ENCODE measurements at places on chromosomes 16 and 17. TPM values are rescaled to one million over a fixed set of nuclear protein-coding genes. Genes with fewer than 3 reads are reported as not detected.

GRCh38 chr17:50015146-50015545 lies 20.1 kb upstream of the DLX3 start:
- no peak for DNase-seq

DNA sequence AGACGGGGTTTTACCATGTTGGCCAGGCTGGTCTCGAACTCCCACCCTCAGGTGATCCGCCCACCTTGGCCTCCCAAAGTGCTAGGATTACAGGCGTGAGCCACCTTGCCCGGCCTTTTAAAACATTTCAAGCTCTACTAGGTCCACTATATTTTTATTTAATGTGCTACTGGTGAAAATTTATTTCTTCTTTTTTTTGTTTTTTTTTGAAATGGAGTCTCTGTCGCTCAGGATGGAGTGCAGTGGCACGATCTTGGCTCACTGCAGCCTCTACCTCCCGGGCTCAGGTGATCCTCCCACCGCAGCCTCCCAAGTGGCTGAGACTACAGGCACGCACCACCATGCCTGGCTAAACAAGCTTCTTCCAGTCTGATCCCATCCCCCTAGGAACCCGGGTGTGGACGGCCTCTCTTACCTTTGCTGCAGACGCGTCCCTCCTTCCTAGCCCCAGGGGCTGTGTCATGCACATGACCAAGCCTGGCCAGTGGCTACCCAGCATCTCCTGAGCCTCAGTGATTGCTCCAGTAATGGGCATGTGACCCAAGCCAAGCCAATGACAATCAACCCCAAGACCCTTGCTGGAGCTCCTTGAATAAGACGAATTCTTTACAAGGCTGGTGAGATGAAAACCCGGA lies 40.1 kb upstream of the LITAF start:
- DNase-seq, result no peak

Gene MYO1D
- total RNA-seq, result 5.5 TPM

Gene CRHR1
- not detected for total RNA-seq

DNA sequence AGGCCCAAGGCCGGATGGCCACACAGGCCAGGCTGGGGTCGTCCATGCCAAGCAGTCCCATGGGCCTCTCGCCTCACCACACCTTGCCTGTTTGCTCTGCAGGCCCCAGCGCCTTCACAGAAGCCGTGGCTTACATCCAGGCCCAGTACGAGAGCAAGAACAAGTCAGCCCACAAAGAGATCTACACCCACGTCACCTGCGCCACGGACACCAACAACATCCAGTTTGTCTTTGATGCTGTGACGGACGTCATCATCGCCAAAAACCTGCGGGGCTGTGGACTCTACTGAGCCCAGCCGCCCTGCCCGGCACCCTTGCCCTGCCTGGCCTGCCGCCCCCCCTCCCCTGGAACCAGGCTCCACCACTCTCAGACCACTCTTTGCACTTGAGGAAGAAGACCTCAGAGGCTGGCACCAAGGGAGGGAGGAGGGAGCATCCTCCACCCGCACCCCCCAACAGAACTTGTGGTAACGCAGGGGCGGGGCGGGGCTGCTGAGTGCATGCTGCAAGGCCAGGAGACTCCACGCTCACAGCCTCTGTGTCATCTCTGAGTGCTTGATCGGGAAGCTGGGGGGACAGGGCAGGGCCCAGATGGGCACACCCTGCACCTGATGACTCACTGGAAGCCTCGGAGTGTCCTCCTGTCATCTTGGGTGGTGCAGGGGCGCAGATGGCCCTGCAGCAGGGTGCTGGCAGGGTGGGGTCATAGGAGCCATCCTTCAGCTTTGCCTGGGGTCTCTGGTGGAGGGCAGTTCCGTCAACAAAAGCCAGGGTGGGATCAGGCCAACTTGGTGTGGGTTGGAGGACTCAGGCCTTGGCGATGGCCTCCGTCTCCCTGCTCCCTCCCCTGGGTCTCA lies 81.5 kb downstream of the AMFR start:
- DNase-seq, result no peak

DNA sequence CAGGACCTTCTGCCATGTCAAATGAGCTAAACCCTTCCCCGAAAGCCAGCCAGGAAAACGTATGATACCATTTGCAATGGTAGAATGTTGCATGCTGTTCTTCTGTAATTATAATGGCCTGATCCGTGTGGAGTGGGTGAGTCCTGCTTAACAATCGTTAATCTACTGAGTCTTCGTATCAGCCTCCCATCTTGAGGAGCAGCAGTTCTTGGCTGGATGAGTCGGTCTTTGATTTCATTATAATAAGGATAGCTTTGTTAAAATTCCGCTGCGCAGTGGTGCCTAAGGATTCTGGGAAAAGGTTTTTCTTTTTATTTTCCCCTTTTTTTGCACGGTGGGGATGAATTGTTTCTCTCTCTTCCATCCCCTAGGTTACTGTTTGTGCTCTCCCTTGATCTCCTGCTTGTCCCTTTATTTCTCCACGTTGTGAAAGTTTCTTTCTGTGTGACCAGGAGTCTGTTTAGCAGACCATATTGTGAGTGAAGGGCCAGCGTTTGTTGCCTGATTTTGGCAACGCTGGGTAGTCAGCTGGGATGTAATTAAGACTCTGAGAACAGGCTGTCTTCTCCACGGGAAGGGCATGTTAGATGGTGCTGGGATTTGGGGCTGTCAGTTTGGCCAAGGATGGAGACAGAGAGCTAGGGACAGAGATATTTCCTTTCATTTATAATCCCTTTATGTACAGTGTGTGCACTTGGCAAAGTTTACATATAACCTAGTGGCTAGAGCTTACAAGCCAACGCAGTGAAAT lies 263.0 kb downstream of the FTO start:
- DNase-seq, result no peak

GRCh38 chr16:52077607-52078006 lies 469.3 kb downstream of the TOX3 start:
- DNase-seq, result no peak

- DNase-seq, result no peak
Observed at GRCh38 chr16:12716658-12717057, 87.0 kb downstream of the CPPED1 start.

GRCh38 chr17:1755252-1755826 lies 6.5 kb upstream of the SERPINF1 start:
- DNase-seq, result no peak

DNA sequence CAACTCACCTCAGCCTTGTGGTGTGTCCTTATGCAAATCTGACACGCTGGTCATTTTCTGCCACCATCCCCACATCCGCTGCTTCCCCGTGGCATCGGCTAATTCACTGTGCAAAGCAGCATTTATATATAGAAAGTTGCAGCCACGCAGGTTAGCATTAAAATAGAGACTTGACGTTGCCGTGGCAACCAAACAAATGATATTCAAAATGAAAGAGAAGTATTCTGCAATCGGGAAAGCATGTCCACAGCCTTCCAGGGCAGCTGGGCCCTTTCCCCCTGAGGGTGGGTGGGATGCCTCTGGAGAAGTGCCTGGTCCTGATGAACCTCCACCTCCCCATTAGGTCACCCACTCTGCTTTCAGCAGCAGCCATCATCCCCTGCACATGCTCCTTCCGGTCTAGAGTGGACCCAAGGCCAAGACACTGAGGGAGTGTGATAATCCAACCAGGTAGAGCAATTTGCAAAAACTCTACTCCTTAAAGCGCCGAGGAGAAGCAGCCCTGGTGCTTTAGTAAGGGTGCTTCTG lies 138.7 kb downstream of the GAS7 start:
- no peak for DNase-seq

- no peak for DNase-seq
Observed at GRCh38 chr16:70778901-70779309, 22.1 kb downstream of the VAC14 start.

GRCh38 chr16:79993629-79994209 lies 393.2 kb upstream of the MAF start:
- no peak for DNase-seq

GRCh38 chr16:78543023-78543422 lies 443.6 kb downstream of the WWOX start:
- no peak for DNase-seq

DNA sequence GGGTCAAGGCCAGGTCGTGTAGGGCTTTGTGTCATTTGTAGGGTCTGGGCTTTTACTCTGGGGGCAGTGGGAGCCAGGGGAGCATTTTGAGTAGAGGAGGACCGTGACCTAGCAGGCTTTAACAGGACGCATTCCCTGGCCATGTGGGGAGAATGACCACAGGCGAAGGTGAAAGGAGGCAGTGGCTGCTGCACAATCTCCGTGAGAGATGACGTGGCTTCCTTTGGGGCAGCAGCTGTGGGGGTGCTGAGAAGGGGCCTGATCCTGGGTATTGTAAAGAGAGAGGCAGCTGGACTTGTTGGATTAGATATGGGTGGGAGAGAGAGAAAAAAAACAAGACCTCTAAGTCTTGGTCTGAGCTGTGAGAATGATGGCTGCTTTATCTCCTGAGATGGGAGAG lies 46.0 kb downstream of the KATNIP start:
- no peak for DNase-seq

DNA sequence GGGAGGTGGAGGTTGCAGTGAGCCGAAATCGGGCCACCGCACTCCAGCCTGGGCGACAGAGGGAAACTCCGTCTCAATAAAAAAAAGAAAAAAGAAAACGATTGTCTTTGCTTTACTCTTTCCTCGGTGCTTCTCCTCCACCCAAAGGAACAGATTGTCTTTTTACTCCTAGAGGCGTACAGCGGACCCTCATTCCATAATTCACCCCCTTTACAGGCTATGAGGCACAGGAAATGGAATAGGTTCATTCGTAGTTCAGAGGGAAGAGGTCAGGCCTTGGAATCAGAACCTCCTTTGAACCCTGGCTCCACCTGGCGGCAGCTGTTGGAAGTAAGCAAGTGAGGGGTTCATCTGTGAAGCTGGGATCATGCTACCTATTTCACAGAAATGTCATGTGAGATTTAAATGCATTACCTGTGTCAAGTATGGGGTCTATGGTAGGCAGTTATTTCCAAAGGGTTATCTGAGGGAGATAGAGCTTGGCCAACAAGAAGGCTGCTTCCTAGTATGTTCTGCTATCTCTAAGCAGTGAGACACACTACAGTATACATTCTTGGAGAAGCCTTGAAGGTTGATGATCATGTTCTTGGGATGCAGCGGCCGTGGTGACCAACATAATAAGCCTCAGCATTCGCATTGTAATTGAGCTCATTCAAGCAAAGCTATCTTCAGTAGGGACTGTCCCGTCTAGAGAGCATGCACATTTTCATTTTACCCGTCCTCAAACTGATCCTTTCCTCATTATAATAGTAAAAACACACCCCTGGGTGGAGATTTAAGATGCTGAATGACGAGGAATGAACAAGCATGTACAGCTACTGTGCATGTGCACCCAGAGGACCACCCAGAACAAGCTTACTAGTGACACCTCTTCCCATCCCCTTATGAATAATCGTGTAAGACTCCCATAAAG lies 18.7 kb upstream of the ZNF689 start:
- DNase-seq, result peak; percentile 92

DNA sequence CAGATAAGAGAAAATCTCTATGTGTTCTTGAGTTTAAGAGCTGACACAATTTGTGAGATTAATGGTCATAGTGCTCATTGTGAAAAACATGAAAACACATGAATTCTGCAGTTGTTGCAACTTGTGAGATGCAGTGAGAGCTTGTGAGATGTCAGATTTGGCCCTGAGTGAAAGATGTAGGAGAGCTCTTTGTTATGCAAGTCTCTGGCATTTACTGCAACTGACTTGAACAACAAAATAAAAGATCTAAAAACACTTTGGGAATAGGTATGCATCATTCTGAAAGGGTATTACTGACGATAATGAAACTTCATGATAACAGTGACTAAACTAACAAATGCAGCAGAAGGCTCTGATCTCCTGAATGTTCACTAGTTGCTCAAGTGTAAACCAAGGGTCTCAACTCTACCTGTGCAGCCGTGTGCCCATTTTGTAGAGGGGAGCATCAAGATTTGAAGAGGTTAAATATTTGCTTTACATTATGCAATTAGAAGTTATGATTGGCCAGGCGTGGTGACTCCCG lies 50.8 kb upstream of the SMIM36 start:
- no peak for DNase-seq

Gene TBC1D3K
- total RNA-seq, result not detected

GRCh38 chr17:44915321-44915726 lies at the start of gene GFAP:
TSS of gene GFAP (minus strand) at chr17:44915500. CDS start at chr17:44915486, 14 bp downstream.
- no peak for DNase-seq

- no peak for DNase-seq
Observed at GRCh38 chr16:12920739-12921138, 19.3 kb downstream of the SHISA9 start.

Gene EVI2A
- 78.3 TPM for total RNA-seq

- DNase-seq, result no peak
Observed at GRCh38 chr17:21213638-21214014, 335 bp downstream of the TMEM11 start.

- peak; percentile 59 for DNase-seq
Observed at GRCh38 chr17:44005527-44006271, 1.3 kb downstream of the NAGS start.

Gene AKAP1
- total RNA-seq, result 23.8 TPM

Gene NLK
- 12.8 TPM for total RNA-seq

Data from activated naive CD8-positive, alpha-beta T cell treated with anti-CD3 and anti-CD28 coated beads, Interleukin-2, amount 10 ng/mL, durations not matched to agents 7 days and 5 days (primary cell).